Left forelimb (tissue), 1 donor: ENCODE measurements at places on chromosomes 2 and 18.

GRCh38 chr2:54691445-54692135 lies 31.9 kb upstream of the EML6 start:
- no peak for DNase-seq

- no peak for DNase-seq
These were observed 227.6 kb downstream of the SEPTIN10 start for GRCh38 chr2:109386004-109386695.

- DNase-seq, result no peak
These were observed 23.7 kb downstream of the TTLL4 start for GRCh38 chr2:218734190-218734975.

- DNase-seq, result no peak
These were observed 56.5 kb upstream of the TWIST2 start for GRCh38 chr2:238791354-238791753.

DNA sequence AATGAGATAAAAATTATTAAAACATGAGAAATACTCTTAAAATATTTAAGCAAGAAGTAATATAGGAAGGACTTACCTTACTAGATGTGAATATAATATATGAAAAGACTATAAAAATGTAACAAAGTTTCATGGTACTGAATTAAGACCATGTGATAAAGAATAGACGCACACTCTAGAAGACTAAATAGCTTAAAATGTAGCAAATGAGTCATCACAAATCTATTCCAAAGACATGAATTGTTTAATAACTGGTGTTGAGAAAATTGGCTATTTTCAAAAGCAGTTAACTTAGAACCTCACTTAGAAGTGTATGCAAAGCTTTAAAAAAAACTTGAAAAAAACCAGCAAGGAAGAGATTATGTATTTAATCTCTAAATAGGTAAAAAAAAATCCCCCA lies 64.1 kb downstream of the POLE4 start:
- no peak for DNase-seq

DNA sequence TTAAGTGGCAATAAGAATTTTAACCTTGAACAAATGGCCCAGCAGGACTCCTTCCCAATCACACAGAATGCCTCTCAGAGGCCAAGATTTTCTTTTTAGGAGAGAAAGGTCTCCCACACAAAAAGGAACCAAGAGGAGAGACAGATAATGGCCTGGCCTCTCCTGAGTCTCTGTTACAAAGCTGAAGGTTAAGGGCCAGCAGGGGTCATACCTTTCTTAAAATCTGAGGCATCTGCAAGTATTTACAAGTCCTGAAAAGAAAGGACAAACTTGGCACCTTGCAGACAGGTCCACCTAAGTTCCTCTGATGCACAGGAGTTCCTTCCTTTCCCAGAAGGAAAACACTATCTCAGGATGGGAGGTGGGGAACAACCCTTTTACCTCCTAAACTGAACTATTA lies 142.3 kb downstream of the TMEM163 start:
- no peak for DNase-seq

- DNase-seq, result no peak
These were observed 161.4 kb downstream of the ZEB2 start for GRCh38 chr2:144358374-144358964.

DNA sequence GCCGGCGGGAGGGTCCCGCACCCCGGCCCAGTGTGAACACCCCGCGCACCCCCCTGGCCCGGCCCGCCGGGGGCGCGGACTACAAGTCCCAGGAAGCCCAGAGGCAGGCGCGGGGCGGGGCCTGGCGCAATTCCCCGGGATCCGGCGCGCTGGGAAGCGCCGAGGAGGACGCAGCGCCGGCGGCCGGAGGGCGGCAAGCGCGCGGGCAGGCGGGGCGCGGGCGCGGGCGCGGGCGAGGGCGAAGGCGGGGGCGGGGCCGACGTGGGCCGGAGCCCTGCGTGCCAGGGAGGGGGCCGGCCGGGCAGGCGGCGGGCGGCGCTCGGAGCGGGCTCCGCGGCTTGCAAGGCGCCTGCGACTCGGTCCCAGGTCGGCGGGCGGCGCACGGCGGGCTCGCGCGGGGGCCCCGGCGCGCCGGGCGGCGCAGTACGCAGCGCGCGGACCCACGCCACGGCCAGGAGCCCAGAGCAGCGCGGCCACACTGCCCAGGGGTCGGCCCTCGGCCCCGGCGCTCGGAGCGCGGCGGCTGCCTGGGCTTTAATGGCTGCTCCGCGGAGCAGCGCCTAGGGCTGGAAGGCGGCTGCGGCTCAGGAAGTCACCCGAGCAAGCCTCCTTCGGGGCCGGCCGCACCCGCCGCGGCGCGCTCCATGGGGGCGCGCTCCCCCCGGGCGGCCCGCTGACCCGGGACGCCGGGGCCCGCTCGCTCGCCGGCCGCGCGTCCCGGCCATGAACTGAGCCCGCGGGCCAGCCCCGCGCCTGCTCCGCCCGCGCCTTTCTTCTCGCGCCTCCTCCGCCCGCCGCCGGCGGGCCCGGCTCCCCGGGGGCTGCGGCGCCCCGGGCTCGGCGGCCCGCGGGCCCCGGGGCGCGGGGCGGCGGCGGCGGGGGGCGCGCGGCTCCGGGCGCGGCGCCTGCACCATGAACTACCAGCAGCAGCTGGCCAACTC lies at the start of gene AGAP1:
Gene AGAP1, plus strand, starts transcription at position 269 of the 941 bp plus-strand sequence.
- peak; percentile 93 for DNase-seq

DNA sequence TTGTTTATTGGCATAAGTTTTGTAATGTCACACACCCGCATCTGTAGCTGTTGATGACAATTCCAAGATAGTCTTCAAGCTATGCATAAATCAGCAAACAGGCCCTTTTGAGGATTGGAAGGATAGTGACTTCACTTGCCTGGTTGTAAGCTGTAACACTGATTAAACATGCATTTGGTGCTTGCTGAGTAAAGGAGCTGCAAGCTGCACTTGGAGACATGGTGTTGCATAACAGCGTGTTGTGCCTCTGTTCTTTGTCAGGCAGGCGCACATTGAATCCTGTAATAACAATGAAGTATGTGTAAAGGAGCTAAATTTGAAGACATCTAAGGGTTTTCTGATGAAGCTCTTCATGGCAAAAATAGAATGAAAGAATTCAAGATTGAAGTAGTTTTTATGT lies 68.7 kb upstream of the TTC27 start:
- no peak for DNase-seq
